ENCODE measurements at places on chromosomes 2 and 18. TPM values are rescaled to one million over a fixed set of nuclear protein-coding genes. Genes with fewer than 3 reads are reported as not detected.

- DNase-seq, result no peak
Observed at GRCh38 chr2:75497256-75497655, 63.5 kb downstream of the EVA1A start.

The UPP2 gene
- polyA plus RNA-seq, result not detected

GRCh38 chr2:233429175-233429897 lies 75.0 kb downstream of the DGKD start:
- DNase-seq, result no peak

DNA sequence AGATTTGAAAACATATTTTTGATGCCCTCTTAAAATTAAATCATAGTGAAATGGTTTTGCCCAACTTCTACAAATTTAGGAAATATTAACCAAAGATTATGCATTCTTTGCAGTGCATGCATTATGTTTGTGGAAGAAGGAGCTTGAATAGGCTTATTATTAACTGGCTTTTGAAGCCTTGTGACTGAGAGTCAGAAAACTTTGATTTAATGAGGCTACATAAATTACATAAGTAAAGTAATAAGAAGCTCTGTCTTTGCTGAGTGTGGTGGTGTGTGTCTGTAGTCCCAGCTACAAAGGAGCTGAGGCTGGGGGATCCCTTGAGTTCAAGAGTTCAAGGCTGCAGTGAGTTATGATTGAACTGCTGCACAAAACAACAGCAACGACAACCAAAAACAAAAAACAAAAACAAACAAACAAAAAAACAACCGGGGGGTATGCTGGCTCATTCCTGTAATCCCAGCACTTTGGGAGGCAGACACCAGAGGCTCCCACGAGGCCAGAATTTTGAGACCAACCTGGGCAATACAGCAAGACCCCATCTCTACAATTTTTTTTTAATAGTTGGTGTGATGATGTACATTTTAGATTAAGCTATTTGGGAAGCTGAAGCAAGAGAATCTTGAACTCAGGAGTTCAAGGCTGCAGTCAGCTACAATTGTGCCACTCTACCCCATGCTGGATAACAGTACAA lies 57.0 kb upstream of the LRRTM4 start:
- DNase-seq, result no peak

DNA sequence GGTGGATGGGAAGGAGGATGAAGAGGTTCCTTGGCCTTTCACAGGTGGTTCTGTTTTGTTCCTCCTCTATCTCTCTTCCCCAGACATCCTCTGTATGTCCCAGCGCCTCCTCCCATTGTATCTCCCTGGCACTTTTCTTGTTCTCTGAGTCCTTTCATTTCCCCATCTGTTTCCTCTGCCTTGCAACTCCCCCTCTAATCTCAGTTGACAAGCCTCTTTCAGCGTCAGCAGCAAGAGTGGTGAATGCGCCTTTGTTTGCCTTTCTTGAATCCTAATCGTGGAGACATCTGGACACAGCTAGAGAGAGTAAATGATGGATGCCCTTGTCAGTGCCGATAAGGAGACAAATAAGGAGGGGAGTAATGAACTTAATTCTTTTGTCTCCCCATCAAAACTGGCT lies 167.0 kb downstream of the NDUFA10 start:
- DNase-seq, result no peak

- no peak for DNase-seq
Observed at GRCh38 chr2:5701266-5701665, 9.1 kb downstream of the SOX11 start.

The GALNT14 gene
- polyA plus RNA-seq, result 1.5 TPM

The SIX3 gene
- polyA plus RNA-seq, result not detected

- no peak for DNase-seq
Observed at GRCh38 chr2:137115795-137116089, 350.4 kb downstream of the THSD7B start.
